Ascending aorta (tissue), 2 donors: ENCODE measurements at places on chromosomes 2 and 18.

- peak; percentile 64 for DNase-seq
Observed at GRCh38 chr2:144703852-144704708, 184.2 kb upstream of the ZEB2 start.

- DNase-seq, result no peak
Observed at GRCh38 chr2:15780234-15780633, 160.1 kb upstream of the MYCN start.

- no peak for DNase-seq
Observed at GRCh38 chr2:58215429-58215828, 25.7 kb downstream of the FANCL start.

GRCh38 chr2:101698014-101698843 is 722 bp downstream of the MAP4K4 start:
- DNase-seq, result no peak

- DNase-seq, result no peak
Observed at GRCh38 chr2:5539282-5540165, 152.7 kb upstream of the SOX11 start.

DNA sequence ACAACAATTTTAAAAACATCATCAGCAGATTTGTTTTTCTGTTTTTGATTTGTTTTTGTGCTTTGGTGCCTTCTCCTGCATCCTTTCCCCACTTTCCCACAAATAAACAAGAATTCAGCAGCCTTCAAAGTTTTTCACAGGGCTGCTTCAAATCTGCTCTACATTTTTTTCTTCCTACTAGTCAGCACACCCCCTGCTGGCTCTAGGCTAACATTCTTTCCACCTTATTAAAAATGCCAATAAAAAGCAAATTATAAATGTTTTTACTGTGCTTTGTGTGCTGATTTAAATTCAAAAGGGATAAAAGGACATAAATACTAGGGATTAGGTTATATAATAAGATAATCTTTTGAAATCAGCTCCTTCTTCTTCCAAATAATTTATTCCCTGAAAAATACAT is 6.2 kb upstream of the CNTNAP5 start:
- DNase-seq, result no peak

- DNase-seq, result no peak
Observed at GRCh38 chr2:66845307-66845706, 410.4 kb downstream of the MEIS1 start.

DNA sequence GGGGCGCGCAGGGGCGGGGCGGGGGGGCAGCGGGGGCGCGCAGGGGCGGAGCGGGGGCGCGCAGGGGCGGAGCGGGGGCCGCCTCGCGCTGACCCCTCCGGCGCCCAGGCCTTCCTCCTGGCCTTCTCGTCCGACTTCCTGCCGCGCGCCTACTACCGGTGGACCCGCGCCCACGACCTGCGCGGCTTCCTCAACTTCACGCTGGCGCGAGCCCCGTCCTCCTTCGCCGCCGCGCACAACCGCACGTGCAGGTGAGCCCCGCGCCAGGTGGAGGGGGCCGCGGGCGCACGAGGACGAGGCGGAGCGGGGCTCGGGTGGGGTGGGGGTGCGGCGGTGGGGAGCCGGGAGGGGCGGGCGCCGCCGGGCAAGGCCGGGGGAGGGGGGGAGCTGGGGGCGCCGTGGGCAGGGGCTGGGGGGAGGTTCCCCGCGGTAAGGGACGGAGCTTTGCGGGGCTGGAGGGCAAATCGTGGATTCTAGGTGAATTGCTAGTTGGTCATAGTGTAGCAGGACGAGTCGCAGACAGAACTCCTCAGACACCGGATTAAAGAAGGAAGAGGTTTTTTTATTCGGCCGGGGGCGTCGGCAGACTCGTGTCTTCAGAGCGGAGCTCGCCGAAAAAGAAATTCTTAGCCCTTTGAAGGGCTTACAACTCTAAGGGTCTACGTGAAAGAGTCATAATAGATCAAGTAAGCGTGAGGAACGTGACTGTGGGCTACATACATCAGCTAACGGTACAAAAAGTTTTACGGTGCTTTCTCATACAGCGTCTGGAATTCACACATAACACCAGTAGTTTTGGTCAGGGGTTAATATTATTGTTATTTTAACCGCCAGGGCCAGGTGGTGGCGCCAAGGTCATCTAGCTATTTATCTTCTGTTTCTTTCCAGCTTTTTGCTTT is 29.9 kb downstream of the ANO7 start:
- peak; percentile 73 for DNase-seq
